NCI-H446 treated with DMSO at 0.1 percent for 48 hours (cell line): ENCODE measurements at places on chromosomes 3 and 15.

- DNase-seq: no peak
These were observed 307.3 kb upstream of the RBMS3 start for GRCh38 chr3:28973609-28974008.

- no peak for DNase-seq
These were observed 173.7 kb upstream of the ONECUT1 start for GRCh38 chr15:52963865-52964264.

- DNase-seq: no peak
These were observed 71.5 kb downstream of the SEMA5B start for GRCh38 chr3:122955916-122956692.

GRCh38 chr15:100612539-100612938 lies 10.2 kb downstream of the ASB7 start:
- no peak for DNase-seq

GRCh38 chr3:150783920-150784746 lies 21.2 kb upstream of the SIAH2 start:
- DNase-seq: no peak

DNA sequence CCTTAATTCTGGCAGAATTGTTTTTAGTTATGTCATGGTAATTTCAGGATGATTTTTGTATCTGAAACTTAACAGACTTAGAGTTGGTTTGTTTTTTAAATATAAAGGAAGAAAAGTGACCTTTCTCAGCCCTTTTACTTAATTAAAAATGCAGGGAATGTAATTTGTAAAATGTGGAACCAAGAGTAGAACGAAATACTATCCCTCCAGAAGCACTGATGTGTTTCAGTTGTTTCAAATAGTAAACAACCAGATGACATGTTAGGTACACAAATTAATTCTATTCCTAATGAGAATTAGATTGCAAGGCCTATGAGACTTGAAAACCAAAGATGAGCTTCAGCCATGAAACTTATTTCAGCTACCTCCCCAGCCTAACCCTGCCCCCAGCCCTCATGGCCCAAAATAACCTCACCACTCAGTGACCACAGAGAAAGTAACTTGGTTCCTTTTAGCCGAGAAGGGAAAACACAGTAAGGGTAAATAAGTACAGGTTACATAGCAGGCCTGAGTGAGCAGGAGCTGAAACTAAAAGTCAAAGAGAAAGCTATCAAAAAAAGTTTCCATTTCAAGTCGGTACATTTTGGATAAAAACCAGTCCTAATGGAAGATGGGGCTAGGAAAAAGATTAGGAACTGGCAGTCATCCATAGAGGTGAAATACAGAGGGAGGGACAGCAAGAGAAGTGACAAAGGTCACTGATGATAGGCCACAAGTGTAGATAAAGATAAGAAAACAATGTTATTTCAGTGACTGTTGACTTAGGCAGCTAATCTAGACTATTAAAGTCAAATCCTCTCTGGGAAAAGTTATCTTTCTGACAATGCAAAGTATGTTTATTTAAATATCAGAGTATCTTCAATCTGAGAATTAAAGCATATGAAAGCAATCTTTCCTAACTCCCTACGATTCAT lies 23.2 kb downstream of the SENP8 start:
- DNase-seq: no peak

GRCh38 chr3:136512381-136512780 lies 239.8 kb downstream of the STAG1 start:
- DNase-seq: no peak

DNA sequence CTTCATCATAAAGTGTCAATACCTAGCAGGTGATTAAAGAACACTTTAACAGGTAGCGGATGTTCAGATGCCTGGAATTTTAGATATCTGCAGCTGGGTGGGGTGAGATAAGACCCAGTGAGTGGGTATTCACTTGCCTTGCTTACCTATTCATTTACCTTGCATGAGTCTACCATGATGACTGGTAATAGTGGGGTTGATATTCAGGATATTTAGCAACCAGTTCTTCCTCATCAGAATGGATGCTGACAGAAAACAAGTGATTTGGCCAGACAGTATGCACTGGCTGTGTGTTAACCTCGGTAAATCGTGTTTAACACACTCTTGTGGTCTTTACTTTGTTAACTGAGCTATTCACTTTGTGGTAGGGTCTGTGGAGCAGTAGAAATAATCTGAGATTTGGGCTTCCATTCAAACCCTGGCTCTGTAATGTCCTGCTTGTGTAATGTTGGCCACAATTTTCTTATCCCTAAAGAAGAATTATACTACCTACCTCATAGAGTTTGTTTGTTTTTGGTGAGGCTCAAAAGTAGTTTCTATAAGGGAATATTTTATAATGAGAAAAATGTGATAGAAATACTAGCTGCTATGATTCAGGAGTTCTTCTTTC lies 391.9 kb upstream of the TBL1XR1 start:
- DNase-seq: no peak

GRCh38 chr3:72597756-72598195 lies 250.5 kb downstream of the SHQ1 start:
- DNase-seq: no peak

GRCh38 chr3:60933824-60934223 lies 317.4 kb downstream of the FHIT start:
- DNase-seq: no peak

DNA sequence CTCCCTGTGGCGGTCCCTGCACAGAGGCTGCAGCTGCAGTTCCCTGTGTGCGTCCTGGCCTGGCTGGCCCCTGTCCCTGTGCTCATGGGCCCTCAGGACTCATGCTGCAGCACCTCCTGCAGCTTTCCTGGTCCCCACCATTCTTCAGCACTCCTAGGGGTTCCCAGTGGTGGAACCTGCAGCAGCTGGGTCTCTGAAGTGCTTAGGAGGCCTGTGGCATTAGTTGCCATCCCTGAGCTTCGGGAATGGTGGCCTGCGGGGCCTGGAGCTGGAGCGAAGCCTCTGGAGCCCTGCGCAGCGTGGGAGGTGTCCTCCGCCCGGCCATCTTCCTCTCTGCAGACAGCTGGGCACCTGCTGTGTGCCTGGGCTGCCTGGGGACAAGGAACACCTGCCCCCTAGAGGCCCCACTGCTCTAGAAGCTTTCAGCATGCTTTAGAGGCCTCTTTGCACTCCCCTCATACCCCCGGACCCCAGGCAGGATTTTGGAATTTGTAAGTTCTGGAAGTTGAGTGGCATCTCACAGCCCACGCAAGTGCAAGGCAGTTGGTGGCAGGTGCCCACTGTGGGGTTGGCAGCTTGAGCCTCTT lies 13.1 kb downstream of the PLXNA1 start:
- no peak for DNase-seq

GRCh38 chr15:85753791-85754452 lies 40.8 kb downstream of the KLHL25 start:
- DNase-seq: no peak

DNA sequence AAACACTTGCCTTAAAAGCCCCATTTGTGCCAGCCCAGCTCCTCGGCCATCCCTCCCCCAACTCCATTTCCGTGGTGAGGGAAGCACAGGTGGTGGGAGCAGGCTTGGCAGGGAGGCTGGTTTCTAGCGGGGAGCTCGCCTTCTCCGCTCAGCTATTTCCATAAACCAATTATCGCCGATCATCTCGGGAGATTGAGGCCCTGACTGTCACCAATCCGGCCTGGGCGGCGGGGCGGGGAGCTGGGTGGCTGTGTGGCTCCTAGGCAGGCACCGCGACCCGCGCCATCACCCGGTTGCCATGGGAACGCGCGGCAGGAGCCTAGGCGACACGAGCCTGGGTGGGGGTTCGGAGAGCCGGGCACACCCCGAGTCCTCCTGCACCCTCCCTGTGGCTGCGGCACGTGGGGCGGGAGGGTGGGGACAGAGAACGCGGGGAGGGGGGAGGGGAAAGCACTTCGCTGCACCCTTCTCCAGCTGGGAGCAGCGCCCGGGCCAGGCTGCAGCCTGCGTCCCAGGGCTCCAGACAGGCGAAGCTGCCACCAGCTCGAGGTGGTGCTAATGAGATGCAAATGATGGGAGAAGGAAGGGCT lies 9.3 kb downstream of the CCDC33 start:
- peak; percentile 69 for DNase-seq

GRCh38 chr3:32041316-32041715 lies 59.8 kb downstream of the ZNF860 start:
- DNase-seq: no peak

- no peak for DNase-seq
These were observed 184.6 kb downstream of the DCLK3 start for GRCh38 chr3:36579746-36580145.

DNA sequence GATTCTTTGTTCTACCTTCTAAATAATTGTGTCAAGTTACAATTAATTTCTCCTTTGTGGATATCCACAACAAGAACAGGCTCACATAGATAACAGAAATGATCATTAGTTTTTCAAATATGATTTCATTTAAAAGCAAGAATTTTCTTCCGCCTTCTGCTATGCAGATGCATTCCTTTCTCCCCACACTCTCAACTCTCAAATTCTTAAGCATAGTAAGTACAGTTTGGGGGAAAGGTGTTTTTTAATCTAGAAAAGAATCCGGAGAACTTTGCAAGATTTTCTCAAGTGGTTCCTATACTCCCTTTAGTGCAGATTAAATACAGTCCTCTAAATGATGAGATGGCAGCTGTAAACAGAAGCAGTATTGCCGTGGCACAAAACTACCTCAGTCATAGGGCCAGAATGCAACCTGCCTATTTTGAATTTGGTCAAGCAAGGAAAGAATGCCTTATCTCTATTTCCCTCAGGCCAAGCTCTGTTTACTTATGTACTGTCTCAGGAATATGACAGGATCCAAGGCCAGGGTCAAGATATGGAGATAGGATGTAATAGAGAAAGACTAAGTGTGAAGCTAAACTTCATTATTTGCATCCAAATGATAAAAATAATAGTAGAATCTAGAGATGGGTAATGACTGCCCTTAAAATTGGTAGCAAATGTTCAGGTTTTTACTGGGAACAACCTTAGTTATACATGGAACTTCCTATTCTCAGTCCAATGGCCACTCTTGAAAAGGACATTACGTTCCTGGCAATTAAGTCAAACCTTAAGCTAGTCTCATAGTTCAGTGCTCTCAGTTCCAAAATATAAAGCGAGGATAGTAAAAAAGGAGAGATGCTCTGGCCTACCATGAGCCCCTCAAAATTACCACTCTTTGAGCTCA lies 77.3 kb upstream of the PHLDB2 start:
- DNase-seq: no peak

GRCh38 chr3:186273586-186273985 lies 88.4 kb downstream of the DGKG start:
- DNase-seq: no peak

DNA sequence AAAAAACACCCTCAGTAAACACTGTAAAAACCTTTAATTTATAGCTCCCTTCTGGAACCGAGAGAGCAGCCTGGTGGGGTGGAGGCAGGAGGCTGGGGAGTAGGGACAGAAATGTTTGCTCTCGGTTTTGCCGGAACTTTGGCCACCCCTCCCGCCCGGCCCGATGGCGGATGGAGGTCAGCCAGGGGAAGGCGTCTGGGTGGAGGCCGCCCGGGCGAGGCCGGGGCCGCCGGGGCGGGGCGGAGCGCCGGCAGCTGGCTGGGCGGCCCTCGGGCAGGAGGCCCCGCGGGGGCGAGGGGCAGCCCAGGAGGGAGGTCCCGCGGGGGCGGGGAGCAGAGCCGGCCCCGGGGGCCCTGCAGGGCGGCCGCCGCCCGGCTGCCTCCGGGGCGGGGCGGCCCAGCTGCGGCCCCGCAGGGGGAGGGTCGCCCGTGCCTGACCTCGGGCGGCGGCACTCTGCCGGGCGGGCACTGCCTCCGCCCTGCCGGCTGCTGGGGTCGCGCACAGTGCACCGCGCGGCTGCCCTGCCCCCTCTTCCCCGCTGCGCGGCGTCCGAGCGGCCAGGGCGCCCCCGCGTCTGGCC lies 829 bp upstream of the SKIL start:
- peak; percentile 68 for DNase-seq

GRCh38 chr15:71400294-71400693 lies 285.0 kb downstream of the THSD4 start:
- DNase-seq: no peak

DNA sequence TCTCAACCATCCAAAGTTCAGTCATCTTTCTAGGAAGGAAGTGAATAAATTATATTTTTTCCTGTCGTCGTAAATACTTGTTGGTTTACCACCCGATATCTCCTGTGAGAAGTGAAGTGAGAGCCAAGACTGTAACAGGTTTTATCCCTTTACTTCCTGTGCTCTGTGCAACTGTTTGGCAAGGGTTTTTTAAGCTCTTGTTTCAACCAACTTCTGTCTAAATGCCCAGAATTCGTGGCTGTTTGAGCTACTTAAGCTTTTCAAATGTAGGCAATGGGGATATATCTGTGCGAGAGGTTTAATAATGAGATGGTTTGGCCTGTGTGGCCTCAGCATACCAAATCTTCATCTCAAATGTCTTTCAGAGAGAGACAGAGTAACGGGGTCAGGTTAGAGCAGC lies 134.7 kb downstream of the LRTM1 start:
- no peak for DNase-seq

GRCh38 chr3:194996746-194997145 lies 274.2 kb downstream of the XXYLT1 start:
- no peak for DNase-seq

DNA sequence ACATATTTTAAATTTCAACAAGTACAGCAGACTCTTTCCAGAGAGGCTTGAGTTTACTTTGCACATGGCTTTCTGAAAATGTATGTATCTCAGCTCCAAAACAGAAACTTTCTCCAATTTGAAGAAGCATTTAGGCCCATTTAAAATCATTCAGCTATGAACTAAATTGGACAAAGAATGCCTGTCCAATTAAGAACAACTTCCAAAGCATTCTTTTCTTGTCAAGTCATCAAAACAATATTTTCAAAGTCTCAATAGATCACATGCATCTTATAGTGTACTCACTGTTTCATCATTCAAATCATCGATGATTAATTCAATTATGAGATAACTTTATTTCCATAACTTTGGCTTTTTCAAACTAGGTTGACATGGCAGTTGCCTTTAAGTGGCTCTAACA lies 95.2 kb downstream of the KBTBD8 start:
- DNase-seq: no peak

- DNase-seq: no peak
These were observed 39.3 kb downstream of the GLB1 start for GRCh38 chr3:33057320-33058298.

GRCh38 chr3:149947231-149947630 lies 23.5 kb downstream of the PFN2 start:
- DNase-seq: no peak

- DNase-seq: no peak
These were observed 17.5 kb upstream of the GOLGA8J start for GRCh38 chr15:30065025-30065801.

DNA sequence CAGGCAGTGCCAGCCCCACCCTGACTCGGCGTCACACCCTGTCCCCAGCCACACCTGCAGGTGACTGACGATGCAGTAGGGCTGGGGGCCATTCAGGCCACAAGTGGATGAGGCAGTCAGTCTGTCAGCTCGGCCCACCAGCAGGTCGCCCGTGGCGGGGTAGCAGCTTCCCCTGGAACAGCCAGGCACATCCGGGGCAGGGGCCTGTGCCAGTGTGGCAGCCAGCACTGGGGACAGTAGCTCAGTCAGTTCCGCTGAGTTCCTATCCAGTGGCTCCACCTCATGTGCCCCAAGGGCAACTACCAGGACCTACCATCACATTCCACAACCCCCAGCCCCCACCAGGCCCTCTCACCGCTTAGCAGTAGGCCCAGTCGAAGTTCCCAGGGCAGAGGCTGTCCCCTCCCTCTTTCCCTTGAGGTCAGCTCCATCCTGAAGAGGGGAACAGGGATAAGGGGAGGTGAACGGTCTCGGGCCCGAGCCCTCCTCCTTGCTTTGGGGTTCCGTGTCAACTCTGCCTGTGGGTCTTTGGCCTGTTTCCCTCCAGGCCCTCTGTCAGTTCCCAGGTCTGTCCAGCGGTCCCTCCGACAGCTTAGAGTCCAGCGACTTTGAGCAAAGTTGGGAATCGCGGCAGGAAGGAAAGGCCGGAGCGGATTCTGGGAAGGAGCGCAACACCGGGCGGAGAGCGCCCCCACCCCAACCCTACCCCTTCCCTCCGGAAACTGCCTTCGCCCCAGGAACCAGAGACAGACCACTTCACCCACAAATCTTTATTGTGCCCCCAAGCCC lies at the start of gene LAMB2:
Gene LAMB2, minus strand, starts transcription at position 614 of the 789 bp plus-strand sequence. Its CDS starts 183 bp downstream, at position 431.
- no peak for DNase-seq
